ENCODE measurements at places on chromosomes 5 and 9. TPM values are rescaled to one million over a fixed set of nuclear protein-coding genes. Genes with fewer than 3 reads are reported as not detected.

The KIF27 gene
- total RNA-seq = 4.4 TPM

The MELK gene
- total RNA-seq = 57.0 TPM

The DPM2 gene
- 14.7 TPM for total RNA-seq

The CORO2A gene
- total RNA-seq = 0.44 TPM

The CCDC112 gene
- 6.1 TPM for total RNA-seq

The IL3 gene
- not detected for total RNA-seq

The MZB1 gene
- 0.29 TPM for total RNA-seq

The RLN2 gene
- not detected for total RNA-seq

The AHRR gene
- total RNA-seq = 55.8 TPM

The DOCK2 gene
- 3.5 TPM for total RNA-seq

The TNPO1 gene
- 298 TPM for total RNA-seq

The CBY3 gene
- total RNA-seq = 0.29 TPM

The TMEM171 gene
- total RNA-seq = 5.5 TPM

The RGS7BP gene
- not detected for total RNA-seq

The SLC45A2 gene
- total RNA-seq = not detected

The NXNL2 gene
- 0.22 TPM for total RNA-seq

The IL13 gene
- total RNA-seq = not detected

The PCDH12 gene
- not detected for total RNA-seq

The SLC34A1 gene
- not detected for total RNA-seq

The GMCL2 gene
- total RNA-seq = not detected

The CTSV gene
- total RNA-seq = 0.44 TPM

The OMD gene
- not detected for total RNA-seq

The ABL1 gene
- 79.3 TPM for total RNA-seq

The CTNND2 gene
- not detected for total RNA-seq

The IFNB1 gene
- total RNA-seq = not detected

The PCA3 gene
- not detected for total RNA-seq

The WHRN gene
- total RNA-seq = 1.3 TPM

The INSL4 gene
- total RNA-seq = not detected

The LEAP2 gene
- 0.43 TPM for total RNA-seq

The CDK7 gene
- 36.8 TPM for total RNA-seq

The SPINK4 gene
- 1.8 TPM for total RNA-seq

The ZNF883 gene
- under 0.01 TPM for total RNA-seq

The SLC6A18 gene
- total RNA-seq = not detected

The ACOT12 gene
- 0.57 TPM for total RNA-seq

The MARCHF11 gene
- total RNA-seq = not detected

The SV2C gene
- not detected for total RNA-seq

The OBP2B gene
- not detected for total RNA-seq

The SPATA31E1 gene
- not detected for total RNA-seq

The OCLN gene
- 1.3 TPM for total RNA-seq

The SELENOP gene
- total RNA-seq = 4.7 TPM

The NPR3 gene
- 2.0 TPM for total RNA-seq

The LCN6 gene
- total RNA-seq = not detected

The GLRA1 gene
- not detected for total RNA-seq

Measured in placental pericyte (primary cell).